ENCODE measurements at places on chromosomes 13 and 19. TPM values are rescaled to one million over a fixed set of nuclear protein-coding genes. Genes with fewer than 3 reads are reported as not detected.

The C19orf18 gene
- polyA plus RNA-seq: 3.5 TPM

- no peak for DNase-seq
Measured at GRCh38 chr19:21308773-21309172, 20.4 kb downstream of the ZNF708 start.

GRCh38 chr13:113432506-113433270, 20.6 kb downstream of the ADPRHL1 start:
- no peak for DNase-seq

DNA sequence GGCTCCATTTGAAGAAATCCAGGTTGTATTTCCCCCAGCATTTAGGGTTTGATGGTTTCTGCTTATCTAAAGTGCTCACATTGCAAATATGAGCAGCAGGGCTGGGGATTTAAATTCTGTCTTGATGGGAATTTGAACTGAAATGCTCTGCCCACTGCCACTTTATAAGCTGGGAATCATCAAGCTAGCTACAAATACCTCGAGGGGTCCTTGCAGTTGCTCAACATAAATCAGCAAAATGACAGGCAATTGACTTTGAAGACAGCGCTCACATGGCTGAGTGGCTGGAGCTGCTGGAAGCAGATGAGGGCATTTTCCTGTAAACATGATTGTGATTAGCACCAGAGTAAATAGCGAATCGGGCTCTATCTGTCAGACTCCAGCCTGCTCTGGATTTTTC, 39.4 kb upstream of the MEDAG start:
- no peak for DNase-seq

DNA sequence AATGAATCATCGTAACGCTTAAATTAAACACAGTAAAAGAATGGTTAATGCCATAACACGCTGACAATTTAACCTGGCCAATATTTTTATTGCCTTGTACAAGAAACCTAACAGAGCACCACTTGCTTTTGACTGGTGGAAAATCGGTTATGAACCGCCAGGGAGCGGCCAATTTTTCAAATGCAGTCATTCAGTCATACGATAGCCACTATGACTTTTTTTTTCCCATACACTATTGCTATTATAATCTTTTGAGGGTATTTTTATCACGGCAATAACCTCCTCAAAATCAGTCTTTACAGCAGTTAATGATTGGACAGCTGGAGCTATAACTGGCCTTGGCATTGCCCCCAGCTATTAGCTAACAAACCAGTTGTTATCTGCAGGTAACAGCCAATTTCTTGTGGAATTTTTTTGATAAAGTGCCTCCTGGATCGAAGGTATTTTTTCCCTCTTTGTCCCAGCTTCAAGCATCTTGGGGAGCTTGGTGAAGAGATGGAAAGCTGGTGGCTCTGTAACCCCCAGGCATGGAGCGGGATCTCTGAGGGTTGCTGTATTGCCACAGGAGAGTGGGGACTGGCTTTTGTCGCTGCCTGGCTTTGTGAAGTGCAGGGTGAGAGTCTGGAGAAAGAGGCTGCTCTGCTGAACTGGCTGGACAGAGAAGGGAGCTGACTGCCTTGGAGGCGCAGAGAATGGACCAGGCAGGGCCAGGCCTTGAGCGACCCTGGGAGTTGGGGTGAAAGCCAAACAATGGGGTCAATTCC, 198.4 kb upstream of the ZNF536 start:
- no peak for DNase-seq

DNA sequence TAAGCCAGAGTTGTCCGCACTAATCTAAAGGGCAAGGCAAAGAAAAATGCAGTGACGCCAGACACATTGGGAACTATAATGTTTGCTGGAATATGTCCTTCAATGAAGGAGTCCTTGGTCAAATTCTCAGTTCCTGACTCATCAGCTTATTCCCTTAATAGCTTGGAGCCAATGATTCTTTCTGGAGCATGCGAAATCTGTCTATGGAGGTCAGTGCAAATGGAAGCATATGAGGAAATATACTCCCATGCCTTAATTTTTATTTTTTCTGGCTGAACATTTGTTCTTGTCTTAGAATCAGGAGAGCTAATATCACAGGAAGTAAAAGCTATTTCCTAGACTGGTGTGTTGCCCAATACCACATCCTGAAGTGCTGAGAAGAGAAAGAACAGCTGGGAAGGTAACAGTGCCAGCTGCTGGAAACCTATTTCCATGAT, 289.8 kb upstream of the SPRY2 start:
- DNase-seq: no peak

The NAA16 gene
- 50.1 TPM for polyA plus RNA-seq

The ZNF575 gene
- 3.4 TPM for polyA plus RNA-seq

GRCh38 chr13:98445340-98446233, 131.3 kb downstream of the STK24 start:
- no peak for DNase-seq

GRCh38 chr13:100387416-100387815, 201.2 kb downstream of the GGACT start:
- no peak for DNase-seq

DNA sequence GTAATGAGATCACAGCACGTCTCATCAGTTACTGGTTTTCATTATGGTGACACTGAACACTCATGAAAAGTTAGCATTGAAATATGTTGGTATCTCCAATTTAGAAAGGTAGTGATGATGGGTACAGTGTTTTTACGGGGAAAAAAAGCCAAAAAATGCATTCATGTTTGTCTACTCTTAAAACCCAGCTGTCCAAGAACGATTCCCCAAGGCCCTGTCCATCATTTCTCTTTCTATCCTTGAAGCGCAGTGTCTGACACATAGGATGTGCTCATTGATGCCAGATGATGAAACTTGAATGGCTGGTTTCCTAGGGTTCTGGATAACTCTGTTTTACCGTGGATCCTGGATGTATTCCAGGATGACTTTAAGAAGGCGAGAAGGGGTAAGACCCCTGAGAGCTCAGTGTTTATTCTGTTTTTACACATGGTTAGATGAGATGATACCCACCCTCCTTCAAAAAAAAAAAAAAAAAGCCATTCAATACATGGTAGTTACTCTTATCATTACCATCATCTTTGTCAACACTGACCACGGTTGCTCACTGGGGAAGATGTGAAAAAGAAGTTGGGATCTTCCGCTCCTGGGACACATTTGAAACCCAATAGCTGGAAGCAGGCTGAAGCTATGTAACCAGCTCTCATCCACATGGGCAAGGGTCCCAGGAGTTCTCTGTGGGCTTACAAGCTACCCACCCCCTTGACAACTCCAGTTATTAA, 22.5 kb downstream of the SERP2 start:
- DNase-seq: no peak

- DNase-seq: no peak
Measured at GRCh38 chr13:53775807-53776206, 747.2 kb downstream of the OLFM4 start.

DNA sequence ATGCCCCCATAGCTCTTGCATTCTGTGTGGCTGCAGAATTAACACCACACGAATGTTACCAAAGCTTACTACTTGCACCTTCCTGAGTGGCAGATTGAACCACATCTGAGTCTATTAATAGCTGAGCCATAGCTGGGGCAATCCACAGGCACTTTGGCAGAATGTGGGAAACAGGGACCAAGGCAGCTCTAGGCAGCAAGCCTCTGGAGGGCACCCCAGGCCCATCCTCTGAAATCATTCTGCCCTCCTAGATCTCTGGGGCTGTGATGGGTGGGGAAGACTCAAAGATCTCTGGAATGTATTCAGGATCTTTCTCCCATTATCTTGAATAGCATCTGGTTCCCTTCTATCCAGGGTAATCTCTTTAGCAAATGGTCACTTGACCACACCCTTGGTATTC, 139.3 kb downstream of the TNFRSF19 start:
- DNase-seq: no peak

DNA sequence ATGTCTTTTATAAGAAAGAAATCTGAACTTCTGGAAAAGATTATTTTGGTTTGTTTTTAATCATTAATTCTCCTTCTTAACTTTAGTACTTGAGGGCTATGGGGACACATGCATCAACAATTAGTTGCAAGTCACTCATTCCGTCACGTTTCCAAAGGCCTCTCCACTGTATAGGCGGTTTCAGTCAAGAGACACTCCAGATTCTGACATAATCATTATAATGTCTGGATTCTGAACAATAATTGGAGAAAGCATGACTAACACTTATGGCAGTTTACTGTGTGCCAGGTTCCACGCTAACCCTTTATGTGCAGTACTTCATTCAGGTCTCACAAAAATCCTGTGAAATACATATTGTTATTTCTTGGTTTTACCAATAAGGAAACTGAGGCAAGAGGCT, 71.9 kb downstream of the TNFRSF19 start:
- DNase-seq: no peak

The CYP4F3 gene
- polyA plus RNA-seq: 0.71 TPM

The KIR2DL1 gene
- polyA plus RNA-seq: not detected

GRCh38 chr13:80054806-80055205, 286.1 kb downstream of the SPRY2 start:
- no peak for DNase-seq

- no peak for DNase-seq
Measured at GRCh38 chr13:30607908-30608307, 9.8 kb upstream of the USPL1 start.

Measured in left renal cortex interstitium (tissue), 4 donors.